ENCODE measurements at places on chromosomes 12 and 14.
A peak's percentile ranks its signal among the peaks of the same experiment; 100 is the strongest.

DNA sequence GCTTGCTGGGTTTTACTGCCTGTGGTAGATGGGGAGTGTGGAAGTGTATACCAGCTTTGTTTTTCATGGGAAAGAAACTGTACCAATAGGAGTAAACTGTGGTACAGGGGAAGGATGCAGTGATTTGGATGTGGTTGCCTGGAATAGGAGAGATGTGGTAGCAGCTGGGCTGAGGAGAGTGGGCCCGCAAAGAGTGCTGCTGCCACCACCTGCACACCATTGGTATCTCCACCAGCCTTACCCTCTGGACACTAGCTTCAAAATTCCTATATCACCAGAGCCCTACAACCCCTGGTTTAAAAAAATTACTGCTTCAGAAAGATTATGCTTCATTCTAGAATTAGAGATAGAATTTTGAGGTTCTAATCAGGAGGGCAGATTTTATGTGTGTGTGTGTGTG is 53.6 kb downstream of the AKAP6 start:
- peak; percentile 16 for DNase-seq

- DNase-seq = no peak
Measured at GRCh38 chr14:72554994-72555608, 338.8 kb downstream of the DPF3 start.

GRCh38 chr12:117994551-117995438 is 21.7 kb upstream of the RFC5 start:
- no peak for DNase-seq

DNA sequence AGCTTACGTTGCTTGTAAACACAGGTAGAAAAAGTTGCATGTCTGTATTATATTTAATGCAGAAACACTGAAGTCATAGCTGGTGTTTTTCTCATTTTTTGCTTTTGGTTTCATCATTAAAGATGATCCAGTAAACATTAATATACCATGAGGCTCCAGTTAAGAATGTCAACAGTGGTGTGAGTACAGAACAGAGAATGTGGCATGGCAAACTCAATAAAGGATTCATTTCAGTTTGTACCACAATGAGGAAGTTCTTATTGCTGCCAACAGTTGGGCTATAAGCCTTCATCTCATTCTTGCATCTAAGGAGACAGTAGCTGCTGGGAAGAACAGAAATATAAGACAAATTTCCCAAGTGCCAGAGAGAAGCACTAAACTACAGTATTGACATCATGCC is 72.1 kb upstream of the ST8SIA1 start:
- DNase-seq = no peak

GRCh38 chr14:101776344-101776743 is 14.8 kb downstream of the PPP2R5C start:
- DNase-seq = no peak

GRCh38 chr14:99794151-99794780 is 1.1 kb downstream of the EML1 start:
- no peak for DNase-seq

DNA sequence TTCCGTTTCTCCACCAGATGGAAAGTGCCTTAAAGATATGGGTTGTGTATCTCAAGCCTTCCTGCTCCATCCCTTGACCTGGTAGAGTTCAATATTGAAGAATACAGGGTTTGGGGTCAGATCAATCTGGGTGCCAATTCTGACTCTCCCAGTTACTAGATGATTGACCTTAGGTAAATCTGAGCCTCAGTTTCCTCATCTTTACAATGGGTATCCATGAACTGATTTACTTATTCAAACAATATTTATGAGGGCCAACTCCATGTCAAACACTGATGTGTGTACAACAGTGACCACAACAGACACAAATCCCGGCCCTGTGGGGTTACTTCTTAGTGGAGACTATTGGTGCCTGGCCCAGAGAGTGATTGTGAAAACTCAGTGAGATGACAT is 7.5 kb upstream of the FAIM2 start:
- DNase-seq = no peak

GRCh38 chr14:35858521-35859209 is 32.5 kb downstream of the BRMS1L start:
- peak; percentile 11 for DNase-seq

All from A172 (cell line).